Breast epithelium (tissue), 4 donors: ENCODE measurements at places on chromosomes 2 and 18. TPM values are rescaled to one million over a fixed set of nuclear protein-coding genes. Genes with fewer than 3 reads are reported as not detected.

STPG4 gene
- total RNA-seq: not detected

AQP12B gene
- not detected for total RNA-seq

RAB27B gene
- 1.1 TPM for total RNA-seq

BMP10 gene
- total RNA-seq: not detected

COL3A1 gene
- total RNA-seq: 98.1 TPM

QPCT gene
- total RNA-seq: 3.7 TPM

POMC gene
- 2.8 TPM for total RNA-seq

GALNT3 gene
- 58.5 TPM for total RNA-seq

PLGLB1 gene
- total RNA-seq: 6.0 TPM

KIAA2012 gene
- not detected for total RNA-seq

NBAS gene
- total RNA-seq: 44.9 TPM

CROCC2 gene
- not detected for total RNA-seq

ABHD1 gene
- total RNA-seq: not detected

BCL2 gene
- 41.3 TPM for total RNA-seq

SLC9A2 gene
- total RNA-seq: 0.98 TPM

ITPRIPL1 gene
- total RNA-seq: 0.64 TPM

PROKR1 gene
- total RNA-seq: 0.80 TPM

DNER gene
- total RNA-seq: 1.3 TPM

NEU2 gene
- total RNA-seq: not detected

RAB10 gene
- 100 TPM for total RNA-seq

SP110 gene
- total RNA-seq: 36.9 TPM

SCYGR4 gene
- not detected for total RNA-seq

KYNU gene
- 13.1 TPM for total RNA-seq

NDC80 gene
- 0.44 TPM for total RNA-seq

MATN3 gene
- 2.6 TPM for total RNA-seq

CDK15 gene
- total RNA-seq: 2.2 TPM

TGFA gene
- total RNA-seq: 16.1 TPM

SCG2 gene
- total RNA-seq: 0.66 TPM

LIMS4 gene
- 1.3 TPM for total RNA-seq

GLS gene
- total RNA-seq: 133 TPM

CYP1B1 gene
- 166 TPM for total RNA-seq

ARHGEF4 gene
- 7.5 TPM for total RNA-seq

ACOXL gene
- total RNA-seq: not detected

CARF gene
- 28.2 TPM for total RNA-seq

DNAJC5G gene
- not detected for total RNA-seq

GALM gene
- 12.1 TPM for total RNA-seq

IL36B gene
- total RNA-seq: not detected

HOXD3 gene
- 4.8 TPM for total RNA-seq

TUBA3D gene
- total RNA-seq: not detected

ST8SIA3 gene
- total RNA-seq: not detected

CFAP65 gene
- 0.33 TPM for total RNA-seq

CTAGE1 gene
- not detected for total RNA-seq

CASP10 gene
- total RNA-seq: 5.7 TPM

CCDC74B gene
- total RNA-seq: 2.7 TPM

FSHR gene
- total RNA-seq: not detected

CRYBA2 gene
- not detected for total RNA-seq

IL1RN gene
- total RNA-seq: 1.6 TPM

C1QL2 gene
- total RNA-seq: 0.66 TPM

PDCD1 gene
- 0.88 TPM for total RNA-seq

RIT2 gene
- total RNA-seq: not detected

MPV17 gene
- 95.1 TPM for total RNA-seq

KCNF1 gene
- 0.29 TPM for total RNA-seq

REG1B gene
- total RNA-seq: not detected

TFCP2L1 gene
- total RNA-seq: 8.3 TPM

FASTKD1 gene
- total RNA-seq: 6.7 TPM

CLEC4F gene
- total RNA-seq: not detected

SCYGR8 gene
- total RNA-seq: not detected

FIGN gene
- 5.0 TPM for total RNA-seq

ZNF396 gene
- 4.3 TPM for total RNA-seq
